Adrenal gland (tissue), 19 donors: ENCODE measurements at places on chromosomes 6 and 20. TPM values are rescaled to one million over a fixed set of nuclear protein-coding genes. Genes with fewer than 3 reads are reported as not detected.

The COL19A1 gene
- under 0.01 TPM for total RNA-seq

The LHFPL5 gene
- total RNA-seq: not detected

The RAMACL gene
- 0.39 TPM for total RNA-seq

The ADTRP gene
- 0.22 TPM for total RNA-seq

The PRSS35 gene
- 0.39 TPM for total RNA-seq

The CLPSL2 gene
- not detected for total RNA-seq

The SERINC1 gene
- total RNA-seq: 245 TPM

DNA sequence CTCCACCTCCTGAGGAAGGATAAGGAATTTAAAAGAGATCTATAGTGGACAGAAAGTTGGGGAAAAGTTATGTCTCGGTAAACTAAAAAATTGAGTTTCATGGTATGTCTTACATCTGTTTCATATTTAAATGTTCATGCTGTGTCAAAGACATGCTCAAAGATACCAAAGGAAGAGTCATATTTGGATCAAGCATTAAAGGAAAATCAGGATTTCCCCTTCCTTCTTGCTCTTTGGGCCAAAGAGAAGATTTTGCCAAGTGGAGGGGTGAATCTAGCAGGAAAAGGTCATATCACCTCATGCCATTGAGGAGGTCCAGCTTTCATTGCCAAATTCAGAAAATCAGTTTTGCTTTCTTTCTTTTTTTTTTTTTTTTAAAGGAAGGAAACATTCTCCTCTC lies 192.4 kb downstream of the OGFRL1 start:
- no peak for DNase-seq

DNA sequence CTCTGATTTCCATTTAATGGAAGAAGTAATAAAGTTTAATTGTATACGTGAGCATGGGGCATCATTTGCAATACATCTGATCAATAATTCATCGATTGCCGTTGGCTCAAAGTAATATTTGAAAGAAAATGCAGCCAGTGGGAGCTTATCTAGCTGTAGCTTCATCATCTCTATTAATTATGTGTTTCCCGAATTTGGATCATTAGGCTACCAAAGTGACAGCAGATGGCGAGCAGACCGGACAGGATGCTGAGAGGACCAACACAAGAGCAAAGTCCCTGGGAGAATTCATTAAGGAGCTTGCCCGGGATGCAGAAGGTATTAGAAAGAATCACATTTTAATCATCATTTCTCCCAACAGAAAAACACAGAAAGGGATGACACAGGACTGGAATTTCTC lies 327.1 kb downstream of the ARHGAP18 start:
- no peak for DNase-seq

GRCh38 chr20:46217583-46217982 lies 90.7 kb downstream of the CDH22 start:
- DNase-seq: no peak

DNA sequence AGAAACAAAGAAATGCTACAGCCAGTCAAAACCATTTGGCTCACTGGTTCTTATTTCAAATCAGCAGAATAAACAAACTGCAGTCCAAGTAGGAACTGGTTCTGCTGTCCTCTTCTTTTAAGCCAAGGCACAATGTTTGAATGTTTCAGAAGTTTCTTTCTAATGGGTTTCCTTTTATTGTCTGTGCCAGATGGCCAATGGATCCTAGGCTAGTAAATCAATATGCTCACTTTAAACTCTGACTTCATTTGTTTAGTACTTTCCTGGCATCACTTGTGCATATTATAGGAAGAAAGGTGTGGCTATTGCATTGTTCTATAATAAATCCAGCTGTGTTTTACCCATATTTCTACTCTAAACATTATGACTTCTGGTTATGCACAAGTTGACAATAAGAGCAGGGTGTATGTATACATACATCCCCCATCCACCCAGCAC lies 99.7 kb upstream of the PLCB4 start:
- DNase-seq: no peak

DNA sequence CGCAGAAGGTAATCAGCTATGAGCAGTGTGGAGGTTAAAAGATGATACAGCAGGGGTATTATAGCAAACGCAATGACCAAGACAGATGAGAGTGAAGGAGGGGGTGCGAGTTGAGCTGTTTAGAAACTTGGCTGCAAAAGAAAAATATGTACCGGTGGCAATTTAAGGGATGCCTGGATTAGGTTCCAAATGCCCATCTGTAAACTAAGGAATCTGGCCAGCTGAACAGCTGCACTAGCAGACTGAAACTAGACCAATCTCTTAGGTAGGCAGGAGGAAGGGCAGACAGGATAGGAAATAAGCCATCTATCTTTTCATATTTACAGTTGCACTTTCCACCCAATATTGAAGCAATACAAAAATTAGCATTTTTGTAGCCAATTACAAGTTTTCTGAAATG lies 407.6 kb downstream of the HTR1B start:
- no peak for DNase-seq

GRCh38 chr6:33019372-33019771 lies 10.0 kb upstream of the HLA-DOA start:
- DNase-seq: no peak

GRCh38 chr6:145374570-145374969 lies 360.8 kb downstream of the EPM2A start:
- no peak for DNase-seq

DNA sequence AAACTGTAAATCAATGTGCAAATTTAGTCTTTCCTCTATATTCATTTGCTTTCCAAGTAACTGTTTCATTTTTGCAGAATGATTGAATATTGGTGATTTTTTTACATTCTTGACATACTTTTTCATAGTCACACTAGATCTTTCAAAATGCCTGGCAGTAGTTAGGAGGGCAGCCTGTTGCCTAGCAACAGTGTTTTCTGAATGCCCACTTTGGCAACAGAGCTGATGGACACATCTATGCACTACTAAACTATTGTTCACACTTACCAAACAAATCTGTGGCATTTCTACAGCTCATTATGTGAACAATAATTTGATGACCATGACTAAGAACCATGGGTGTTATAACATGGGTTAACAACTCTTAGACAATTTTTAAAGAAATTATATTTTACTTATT lies 438.0 kb upstream of the IMPG1 start:
- DNase-seq: no peak

DNA sequence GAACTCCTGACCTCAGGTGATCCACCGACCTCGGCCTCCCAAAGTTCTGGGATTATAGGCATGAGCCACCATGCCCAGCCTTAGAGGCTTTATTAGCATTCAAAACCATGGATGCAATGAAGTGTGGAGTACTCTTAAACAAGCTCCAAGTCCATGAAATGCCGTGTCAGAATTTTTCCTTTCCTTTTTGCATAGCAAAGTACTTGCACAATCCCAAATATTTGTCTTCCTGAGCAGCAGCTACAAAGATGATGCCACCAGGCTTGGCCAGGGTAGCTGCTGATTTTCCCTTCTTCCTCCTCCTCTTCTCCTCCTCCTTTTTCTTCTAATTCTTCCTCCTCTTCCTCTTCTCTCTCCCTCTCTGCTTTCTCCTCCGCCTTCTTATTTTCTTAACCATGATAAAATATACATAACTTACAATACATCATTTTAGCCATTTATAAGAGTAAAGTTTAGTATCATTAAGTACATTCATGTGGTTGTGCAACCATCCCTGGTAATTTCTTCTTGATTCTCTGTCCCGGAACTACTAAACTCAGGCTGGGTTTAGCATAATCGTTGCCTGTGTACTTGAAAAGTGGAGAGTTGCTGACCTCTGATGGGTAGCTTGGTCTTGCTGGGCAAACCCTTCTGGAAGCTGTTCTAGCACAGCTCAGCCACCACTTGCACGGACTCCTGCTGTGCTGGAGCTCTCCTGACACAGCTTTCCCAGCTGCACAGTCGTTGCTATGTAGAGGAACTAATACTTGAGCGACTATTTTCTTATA lies 20.3 kb downstream of the MUCL3 start:
- no peak for DNase-seq

DNA sequence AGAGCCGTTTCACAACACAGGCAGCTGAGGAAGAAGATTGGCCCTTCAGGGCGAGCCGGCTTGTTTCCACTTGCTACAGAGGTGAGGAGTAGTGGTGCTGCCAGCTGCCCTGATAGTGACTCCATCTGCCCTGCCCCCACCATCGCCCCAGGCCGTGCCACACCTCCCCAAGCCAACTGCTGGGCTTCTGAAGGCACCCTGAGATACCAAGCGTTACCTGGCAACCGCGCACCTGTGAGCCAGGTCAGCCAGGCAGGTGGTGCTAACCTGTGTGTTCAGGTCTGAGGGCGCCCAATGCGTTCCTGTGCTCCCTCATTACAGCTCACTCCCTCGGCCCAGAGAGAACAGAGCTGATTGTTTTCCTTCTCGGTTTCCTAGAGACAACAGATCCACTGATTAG lies 299.1 kb upstream of the ID4 start:
- DNase-seq: peak; percentile 55

- DNase-seq: no peak
Observed at GRCh38 chr6:127343809-127344659, 625 bp upstream of the ECHDC1 start.

- DNase-seq: no peak
Observed at GRCh38 chr6:24145690-24146131, 19.7 kb downstream of the NRSN1 start.

DNA sequence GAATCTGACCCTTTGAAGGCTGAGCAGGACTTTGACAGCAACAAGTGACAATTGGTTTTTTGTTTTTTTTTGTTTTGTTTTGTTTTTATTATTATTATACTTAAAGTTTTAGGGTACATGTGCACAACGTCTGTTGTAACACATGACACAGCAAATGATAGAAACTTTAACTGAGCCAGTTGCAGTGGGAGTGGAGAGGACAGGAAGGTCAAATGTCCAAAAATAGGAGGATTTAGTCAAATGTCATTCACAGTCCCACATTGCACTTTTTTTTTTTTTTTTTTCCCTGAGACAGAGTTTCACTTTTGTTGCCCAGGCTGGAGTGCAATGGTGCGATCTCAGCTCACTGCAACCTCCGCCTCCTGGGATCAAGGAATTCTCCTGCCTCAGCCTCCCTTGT lies 223.0 kb downstream of the HIVEP2 start:
- DNase-seq: no peak

GRCh38 chr6:38697846-38698245 lies 5.1 kb downstream of the GLO1 start:
- no peak for DNase-seq

DNA sequence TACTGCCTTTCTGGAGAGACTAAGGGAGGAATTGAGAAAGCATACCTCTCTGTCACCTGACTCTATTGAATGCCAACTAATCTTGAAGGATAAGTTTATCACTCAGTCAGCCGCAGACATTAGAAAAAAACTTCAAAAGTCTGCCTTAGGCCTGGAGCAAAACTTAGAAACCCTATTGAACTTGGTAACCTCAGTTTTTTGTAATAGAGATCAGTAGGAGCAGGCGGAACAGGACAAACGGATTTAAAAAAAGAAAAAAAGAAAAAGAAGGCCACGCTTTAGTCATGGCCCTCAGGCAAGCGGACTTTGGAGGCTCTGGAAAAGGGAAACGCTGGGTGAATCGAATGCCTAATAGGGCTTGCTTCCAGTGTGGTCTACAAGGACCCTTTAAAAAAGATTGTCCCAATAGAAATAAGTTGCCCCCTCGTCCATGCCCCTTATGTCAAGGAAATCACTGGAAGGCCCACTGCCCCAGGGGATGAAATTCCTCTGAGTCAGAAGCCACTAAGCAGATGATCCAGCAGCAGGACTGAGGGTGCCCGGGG lies 43.1 kb upstream of the RNF182 start:
- no peak for DNase-seq

DNA sequence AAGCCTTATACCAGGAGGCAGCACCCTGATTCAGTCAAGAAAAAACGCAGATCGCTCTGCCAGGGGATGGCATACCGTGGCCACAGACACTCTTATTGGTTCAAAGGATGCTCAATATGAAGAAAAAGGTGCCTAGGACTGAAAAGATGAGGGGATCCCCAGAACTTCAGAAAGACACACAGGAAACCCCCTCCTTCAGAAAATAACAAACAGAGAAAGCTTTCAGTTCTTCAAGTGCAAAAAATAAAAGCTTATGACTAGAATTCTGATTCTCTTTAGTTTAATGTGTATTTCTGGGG lies 17.7 kb upstream of the MYB start:
- DNase-seq: no peak

GRCh38 chr6:132272776-132273175 lies 128.5 kb downstream of the MOXD1 start:
- DNase-seq: no peak

DNA sequence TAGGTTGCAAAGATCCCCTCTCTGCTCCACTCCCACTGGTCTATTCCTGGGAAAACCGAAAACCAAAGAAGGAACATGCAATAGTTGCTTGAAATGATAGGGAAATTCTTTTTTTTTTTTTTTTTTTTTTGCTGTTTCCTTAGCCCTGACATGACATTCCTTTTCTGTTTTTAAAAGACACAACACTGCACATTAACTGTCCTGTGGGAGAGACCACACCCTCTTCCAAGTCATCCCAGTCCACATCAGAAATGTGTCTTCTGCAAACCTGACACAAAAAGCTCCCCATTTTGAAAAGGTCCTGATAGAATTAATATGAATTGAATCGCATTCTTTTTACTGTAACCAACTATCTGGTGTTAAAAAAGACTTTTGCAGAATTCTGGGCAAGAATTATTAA lies 43.4 kb upstream of the RIPOR2 start:
- no peak for DNase-seq

GRCh38 chr20:45032781-45033180 lies 66.5 kb downstream of the STK4 start:
- DNase-seq: no peak

DNA sequence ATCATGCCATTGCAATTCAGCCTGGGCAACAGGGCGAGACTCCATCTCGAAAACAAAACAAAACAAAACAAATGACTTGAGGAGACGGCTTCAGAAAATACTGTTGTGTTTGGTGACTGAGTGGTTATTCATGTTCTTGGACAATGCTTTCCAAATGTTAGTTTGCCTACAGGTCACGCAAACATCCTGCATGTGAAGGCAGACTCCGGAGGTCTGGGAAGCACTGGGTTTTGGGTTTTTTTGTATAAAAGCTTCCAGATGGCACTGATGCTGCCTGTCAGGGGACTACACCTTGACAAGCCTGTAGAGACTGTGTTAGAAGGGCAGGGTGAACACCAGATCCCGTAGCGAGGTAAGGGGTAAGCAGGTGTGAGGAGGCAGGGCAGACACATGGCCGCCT lies 81.7 kb downstream of the THBS2 start:
- DNase-seq: no peak

GRCh38 chr6:170344631-170345576 lies 38.3 kb downstream of the FAM120B start:
- DNase-seq: peak; percentile 77

GRCh38 chr6:49333345-49334125 lies 129.5 kb downstream of the MMUT start:
- no peak for DNase-seq

- peak; percentile 10 for DNase-seq
Observed at GRCh38 chr20:13220904-13221297, at the start of gene ISM1. TSS of gene ISM1 (plus strand) at chr20:13221274. CDS start at chr20:13221777, 503 bp downstream.

DNA sequence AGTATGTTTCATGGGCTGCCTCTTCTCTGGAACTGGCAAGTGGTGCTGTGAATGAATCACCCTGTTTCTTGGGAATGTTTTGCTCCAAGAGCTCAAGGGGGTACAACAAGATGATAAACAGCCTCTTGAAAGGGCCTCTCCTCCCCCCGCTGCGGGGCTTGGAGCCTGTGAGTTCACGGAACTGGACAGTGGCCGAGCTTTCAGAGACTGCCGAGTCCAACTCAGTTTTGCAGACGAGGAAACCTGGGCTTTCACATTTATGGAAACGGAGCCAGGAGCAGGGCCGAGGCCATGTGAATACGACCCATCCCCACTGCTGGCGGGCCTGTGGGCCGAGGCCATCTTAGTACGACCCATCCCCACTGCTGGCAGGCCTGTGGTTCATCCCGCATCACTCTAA lies 18.2 kb upstream of the SRC start:
- peak; percentile 67 for DNase-seq

- no peak for DNase-seq
Observed at GRCh38 chr6:55917751-55918415, 42.5 kb upstream of the BMP5 start.
